ENCODE measurements at places on chromosomes 16 and 17.

GRCh38 chr16:83915081-83915480, 16.2 kb downstream of the MLYCD start:
- no peak for DNase-seq

DNA sequence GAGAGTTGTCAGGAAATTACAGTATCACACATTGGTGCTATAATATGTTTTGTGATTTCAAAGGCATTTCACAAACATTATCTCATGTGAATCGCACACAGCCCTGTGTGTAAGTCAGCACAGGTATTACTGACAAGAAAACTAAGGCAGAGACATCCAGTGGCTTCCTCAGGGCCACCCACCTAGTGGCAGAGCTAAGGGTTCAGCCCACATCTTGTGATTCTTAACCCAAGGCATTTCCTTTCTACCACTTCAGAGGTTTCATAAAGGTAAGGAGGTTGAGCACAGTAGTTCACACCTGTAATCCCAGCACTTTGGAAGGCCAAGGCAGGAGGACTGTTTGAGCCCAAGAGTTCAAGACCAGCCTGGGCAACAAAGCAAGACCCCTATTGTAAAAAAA, 58.2 kb downstream of the STX8 start:
- no peak for DNase-seq

GRCh38 chr17:1484676-1485422, 7.6 kb downstream of the MYO1C start:
- DNase-seq = no peak

- DNase-seq = peak; percentile 27
Observed at GRCh38 chr16:72066747-72067146, 3.7 kb downstream of the HPR start.

Measured in NT2/D1 (cell line).